Lung microvascular endothelial cell (primary cell): ENCODE measurements at places on chromosomes 12 and 14. TPM values are rescaled to one million over a fixed set of nuclear protein-coding genes. Genes with fewer than 3 reads are reported as not detected.
A peak's percentile ranks its signal among the peaks of the same experiment; 100 is the strongest.

DNA sequence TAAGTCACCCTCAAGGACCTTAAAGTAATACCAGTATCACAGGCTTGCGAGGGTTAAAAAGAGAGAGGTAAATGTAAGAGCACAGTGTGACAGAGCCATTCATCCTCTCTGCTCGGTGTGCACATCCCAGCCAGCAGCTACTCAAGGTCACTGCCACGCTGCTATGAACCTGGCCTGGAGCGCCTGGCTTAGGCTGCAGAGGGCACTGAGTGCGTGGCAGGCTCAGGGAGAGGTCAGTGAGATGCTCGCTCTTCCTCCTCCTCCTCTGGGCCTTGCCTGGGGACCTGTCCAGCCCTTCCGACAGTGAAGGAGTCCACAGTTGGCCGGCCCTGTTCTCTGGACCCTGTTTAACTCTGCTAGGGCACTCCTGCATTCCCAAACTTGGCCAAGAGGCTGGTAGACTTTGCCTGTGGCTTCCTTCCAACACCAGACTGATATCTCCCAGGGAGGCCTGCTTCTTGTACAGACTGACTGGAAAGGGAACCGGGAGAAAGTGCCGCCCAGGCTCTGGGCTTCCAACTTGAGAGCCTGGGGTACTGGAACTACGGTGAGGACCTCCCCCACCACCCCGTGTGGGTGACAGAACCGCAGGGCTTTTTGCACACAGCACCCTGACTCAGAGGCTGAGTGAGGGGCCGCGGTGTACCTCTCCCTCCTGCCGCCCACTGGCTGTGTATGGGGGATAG lies 62.6 kb upstream of the CORO1C start:
- no peak for DNase-seq

The RNASE2 gene
- not detected in 2 replicates for total RNA-seq

- no peak for DNase-seq
These were observed 7.6 kb downstream of the FCF1 start for GRCh38 chr14:74720526-74720925.

DNA sequence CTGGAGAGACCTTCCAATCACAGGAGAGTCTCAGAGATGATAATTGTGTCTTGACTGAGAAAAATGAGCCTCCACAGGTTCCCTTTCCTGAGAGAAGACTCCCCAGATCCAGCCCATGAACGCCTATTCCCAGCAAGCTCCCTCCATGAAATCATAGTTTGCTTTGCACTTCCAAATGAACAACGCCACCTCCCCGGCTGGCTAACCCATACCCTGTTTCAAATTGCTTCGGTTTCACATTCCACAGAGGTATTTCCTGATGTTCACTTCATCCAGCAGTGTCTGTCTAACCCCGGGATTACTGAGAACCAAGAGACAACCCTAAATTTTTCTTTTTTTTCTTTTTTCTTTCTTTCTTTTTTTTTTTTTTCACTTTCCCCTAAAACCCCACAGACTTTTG lies 124.1 kb upstream of the RFLNA start:
- no peak for DNase-seq

The SLC22A17 gene
- total RNA-seq: 0.22 and 0.60 TPM in 2 replicates

- DNase-seq: no peak
These were observed 11.4 kb downstream of the PACS2 start for GRCh38 chr14:105325716-105326567.

- DNase-seq: no peak
These were observed 311.9 kb downstream of the CEP128 start for GRCh38 chr14:80629606-80630005.

The SLC2A14 gene
- not detected in 2 replicates for total RNA-seq

The CCDC175 gene
- not detected in 2 replicates for total RNA-seq

- DNase-seq: no peak
These were observed 44.6 kb downstream of the CCDC85C start for GRCh38 chr14:99559286-99559990.

- DNase-seq: no peak
These were observed 12.3 kb upstream of the GNG2 start for GRCh38 chr14:51848120-51848519.

GRCh38 chr14:99430491-99430890 lies 50.2 kb downstream of the SETD3 start:
- peak; percentile 68 for DNase-seq

- peak; percentile 73 for DNase-seq
These were observed 224.2 kb upstream of the PWP1 start for GRCh38 chr12:107461222-107461975.

DNA sequence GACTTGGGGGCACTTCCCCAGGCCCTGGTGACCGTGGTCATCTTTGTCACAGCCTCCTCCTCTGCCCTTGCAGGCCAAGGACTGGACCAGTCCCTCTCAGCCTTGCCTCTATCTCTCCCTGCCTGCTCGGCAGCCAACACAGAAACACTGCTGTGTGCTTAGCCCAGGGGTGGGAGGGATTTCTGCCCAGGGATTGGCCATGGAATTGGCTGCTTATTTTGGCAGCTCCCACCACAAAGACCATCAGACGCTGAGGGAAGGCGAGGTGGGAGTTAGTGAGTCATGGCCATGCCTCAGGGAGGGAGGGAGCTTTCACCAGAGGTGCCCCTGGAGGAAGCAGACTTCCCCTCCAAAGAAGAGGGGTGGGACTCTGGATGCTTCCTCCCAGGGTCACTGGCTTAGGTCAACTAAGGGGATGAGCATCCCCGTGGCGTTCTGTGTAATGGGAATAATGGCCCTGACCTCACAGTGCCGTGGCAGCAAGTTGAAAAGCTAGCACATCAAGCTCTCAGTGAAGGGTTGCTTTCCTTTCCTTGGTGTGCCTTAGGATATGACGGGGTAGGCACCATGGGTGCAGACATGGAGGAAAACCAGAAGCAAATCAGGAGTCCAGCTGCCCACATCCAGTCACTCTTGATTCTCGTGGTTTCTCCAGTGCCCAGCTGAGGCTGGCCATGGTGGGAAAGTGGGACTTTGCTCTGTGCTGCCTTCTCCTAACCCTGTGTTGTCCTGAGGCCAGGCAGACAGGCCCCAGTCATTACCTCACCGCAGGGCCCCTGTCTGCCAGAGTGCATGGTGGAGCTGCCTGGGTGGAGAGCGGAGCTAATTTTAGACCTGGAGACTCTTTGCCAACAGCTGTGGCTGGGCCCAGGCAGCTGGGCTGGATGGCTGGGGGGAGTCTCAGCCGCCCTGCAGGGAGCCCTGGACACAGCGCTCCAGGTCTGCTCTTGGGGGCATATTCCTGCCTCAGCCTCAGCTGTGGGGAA lies 21.4 kb downstream of the B4GALNT3 start:
- DNase-seq: no peak

- DNase-seq: peak; percentile 33
These were observed 36.3 kb downstream of the DTX1 start for GRCh38 chr12:113092607-113093408.

GRCh38 chr12:29025937-29026336 lies 123.1 kb upstream of the FAR2 start:
- no peak for DNase-seq

- DNase-seq: no peak
These were observed 101.8 kb downstream of the PHETA1 start for GRCh38 chr12:111267144-111267543.

- peak; percentile 33 for DNase-seq
These were observed 23.7 kb downstream of the CDC42BPB start for GRCh38 chr14:103033681-103034096.

DNA sequence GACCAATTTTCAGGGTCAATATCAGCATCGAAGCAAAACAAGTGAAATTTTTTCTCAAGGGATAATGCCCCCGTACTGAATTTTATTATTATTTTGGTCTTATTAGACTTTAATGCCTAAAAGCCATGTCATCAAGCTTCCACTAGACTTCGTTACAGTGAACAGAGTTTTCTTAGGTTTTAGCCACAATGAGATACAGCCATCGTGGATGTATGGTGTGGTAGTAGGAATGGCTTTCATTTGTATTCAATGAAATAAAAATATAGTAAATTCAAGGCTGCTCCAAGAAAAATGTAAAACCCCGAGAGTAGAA lies 11.7 kb downstream of the TAOK3 start:
- DNase-seq: no peak

DNA sequence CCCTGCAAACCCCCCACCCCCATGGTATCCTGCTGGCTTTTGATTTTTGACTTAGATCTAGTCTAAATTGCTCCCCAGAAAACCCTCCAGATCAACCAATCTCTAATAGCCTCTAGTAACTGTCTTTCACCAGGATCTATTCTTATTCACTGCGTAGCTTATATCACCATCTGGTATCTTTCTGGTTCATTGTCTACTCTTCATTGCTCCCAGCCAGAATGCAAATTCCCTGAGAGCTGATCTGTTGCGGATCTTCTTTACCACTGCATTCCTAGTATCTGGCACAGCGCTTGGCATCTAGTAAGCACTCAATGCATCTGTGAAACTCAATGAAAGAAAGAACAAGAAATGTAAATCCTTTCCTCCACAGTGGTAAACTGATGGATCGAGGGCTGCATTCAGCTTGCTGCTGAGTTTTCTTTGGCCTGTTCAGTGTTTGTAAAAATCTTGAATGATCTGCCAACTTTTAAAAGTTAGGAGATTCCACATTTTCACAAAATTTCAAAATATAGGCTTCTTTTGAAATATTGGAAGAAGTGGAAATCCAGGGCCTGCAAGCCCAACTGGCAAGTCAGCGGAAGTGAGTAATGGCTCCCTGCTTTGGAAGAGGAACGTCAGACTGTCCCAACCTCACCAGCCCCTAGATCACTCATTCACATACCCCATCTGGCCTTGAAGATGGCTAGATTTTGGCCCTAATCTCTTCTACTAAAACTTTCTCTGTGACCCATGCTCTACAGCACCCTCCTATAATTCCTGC lies 274.2 kb downstream of the SSPN start:
- DNase-seq: no peak

The ADAM21 gene
- under 0.01 TPM in 2 replicates for total RNA-seq

DNA sequence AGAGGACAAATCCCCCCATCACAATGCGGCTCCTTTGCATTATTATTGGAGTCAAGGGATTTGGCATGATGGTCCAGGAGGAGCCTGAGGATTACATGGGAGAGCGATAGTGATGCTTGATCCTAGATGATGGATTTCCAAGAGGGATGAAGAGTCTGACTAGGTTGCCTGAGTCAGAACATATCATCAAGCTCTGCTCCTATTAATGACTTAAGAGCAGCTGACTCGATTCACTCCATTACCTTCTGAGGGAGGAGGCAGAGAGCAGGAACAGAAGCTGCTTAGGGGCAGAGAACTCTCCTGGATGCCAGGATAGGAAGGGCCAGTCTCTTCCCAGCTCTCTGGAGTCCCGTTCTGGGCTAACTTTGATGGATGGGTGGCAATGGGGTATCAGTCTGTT lies 54.0 kb upstream of the CISTR start:
- DNase-seq: no peak

DNA sequence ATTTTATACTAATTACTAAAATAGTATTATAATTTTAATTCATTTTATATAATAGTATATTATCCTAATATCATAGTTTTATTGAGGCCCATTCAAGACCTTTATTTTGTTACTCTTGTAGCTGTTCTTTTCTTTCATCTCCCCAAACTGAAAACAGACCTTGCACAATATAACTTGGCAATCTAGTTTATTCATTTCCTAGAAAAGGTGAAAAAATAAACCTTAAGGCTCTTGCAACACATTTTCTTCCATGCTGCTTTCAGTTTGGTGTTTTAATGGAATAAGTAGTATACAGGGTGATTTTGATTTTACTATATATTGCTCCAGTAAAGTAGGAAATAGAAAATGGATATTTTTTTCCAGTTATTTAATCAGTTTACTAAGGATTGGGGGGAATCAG lies 174.0 kb downstream of the SLC2A13 start:
- DNase-seq: no peak

- no peak for DNase-seq
These were observed 20.0 kb downstream of the PTHLH start for GRCh38 chr12:27952510-27952909.

GRCh38 chr12:83414981-83415380 lies 728.3 kb downstream of the TMTC2 start:
- no peak for DNase-seq

GRCh38 chr12:65925626-65926025 lies 101.3 kb downstream of the HMGA2 start:
- DNase-seq: no peak

The GPR132 gene
- total RNA-seq: under 0.01 and 0.20 TPM in 2 replicates

DNA sequence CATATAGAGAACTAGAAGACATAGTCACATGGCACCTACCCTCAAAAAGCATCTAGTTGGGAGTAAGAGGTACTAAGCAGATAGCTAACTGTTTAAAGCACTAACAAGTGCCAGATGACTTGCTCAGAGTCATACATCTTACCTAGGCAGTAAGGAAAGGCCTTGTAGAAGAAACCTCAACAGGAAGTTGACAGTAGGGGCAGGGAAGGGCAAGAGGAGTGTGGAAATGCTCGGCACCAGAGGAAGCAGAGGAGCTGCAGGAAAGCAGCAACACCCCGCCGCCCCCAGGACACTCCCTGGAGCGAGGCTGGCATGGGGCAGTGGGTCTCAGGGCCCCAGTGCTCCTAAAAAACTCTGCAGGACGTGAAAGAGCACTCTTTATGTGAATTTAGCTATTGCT lies 92.9 kb downstream of the PPP2R5C start:
- DNase-seq: peak; percentile 48

The C1S gene
- total RNA-seq: under 0.01 and 0.20 TPM in 2 replicates

DNA sequence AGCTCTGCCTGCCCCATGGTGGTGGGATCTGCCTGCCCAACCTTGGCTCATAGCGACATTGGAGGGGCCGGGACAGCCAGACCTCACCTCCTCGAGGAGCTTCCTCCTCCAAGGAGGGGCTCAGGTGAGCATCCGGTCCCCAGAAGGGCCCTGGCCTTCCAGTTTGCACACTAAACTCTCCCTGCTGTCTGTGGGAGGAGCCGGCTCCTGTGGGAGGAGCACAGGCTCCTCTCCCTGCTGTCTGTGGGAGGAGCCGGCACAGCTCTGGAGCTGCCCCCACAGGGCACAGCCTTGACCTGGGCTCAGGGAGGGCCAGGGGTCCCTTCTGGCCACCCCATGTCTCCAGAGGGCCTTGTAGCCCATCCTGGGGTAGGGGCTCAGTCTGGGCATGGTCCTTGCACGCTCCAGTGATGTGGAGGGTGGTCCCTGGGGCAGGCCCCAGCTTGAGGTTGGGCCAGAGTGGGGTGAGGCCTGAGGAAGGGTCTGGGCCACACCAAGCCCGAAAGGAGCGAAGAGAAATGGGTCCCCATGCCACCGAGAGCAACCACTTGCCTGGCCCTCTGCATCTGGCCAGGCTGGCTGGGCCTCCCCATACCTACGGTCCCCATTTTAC lies 147.5 kb upstream of the C14orf180 start:
- DNase-seq: no peak

The EPYC gene
- total RNA-seq: not detected in 2 replicates

DNA sequence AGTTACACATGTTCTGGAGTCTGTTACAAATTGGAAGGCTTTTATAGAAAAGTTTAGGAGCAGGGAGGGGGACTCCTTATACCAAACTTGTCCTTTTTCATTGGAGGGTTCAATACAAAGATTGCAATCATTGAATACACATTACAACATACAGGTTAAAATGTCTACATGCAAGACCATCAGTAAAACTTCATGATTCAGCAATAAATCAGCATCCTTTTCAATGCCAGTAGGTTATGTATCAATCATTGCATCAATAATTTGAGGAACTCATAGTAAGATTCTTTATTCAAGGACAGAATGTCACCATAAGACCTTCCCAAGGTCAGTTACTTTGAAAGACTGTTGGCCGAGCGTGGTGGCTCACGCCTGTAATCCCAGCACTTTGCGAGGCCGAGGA lies 16.5 kb upstream of the GALNT8 start:
- no peak for DNase-seq

GRCh38 chr14:97301931-97302559 lies 504.9 kb downstream of the VRK1 start:
- DNase-seq: no peak

GRCh38 chr12:113231235-113232088 lies 10.2 kb downstream of the TPCN1 start:
- DNase-seq: no peak
